ENCODE measurements at places on chromosomes 1 and 21.

GRCh38 chr1:12516741-12517140, 101.3 kb downstream of the DHRS3 start:
- no peak for ATAC-seq

GRCh38 chr1:14067036-14067435, 367.0 kb downstream of the PRDM2 start:
- ATAC-seq, result no peak

DNA sequence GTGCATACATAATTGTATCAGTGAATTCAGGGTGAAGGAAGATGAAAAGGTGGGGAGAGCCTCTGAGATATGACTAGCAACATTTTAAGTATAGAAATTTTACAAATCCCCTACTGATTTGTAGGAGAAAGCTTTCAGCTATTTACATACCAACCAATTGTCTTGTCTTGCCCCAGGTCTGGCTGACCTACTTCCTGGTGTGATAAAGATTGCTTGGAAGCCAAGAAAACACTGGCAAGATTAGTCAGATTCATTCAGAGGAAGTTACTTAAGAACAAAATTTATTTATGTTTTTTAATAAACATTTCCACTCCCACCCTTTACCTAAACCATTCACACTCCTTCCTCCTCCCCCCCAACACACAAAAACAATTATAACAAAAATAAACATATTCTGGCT, 17.5 kb downstream of the PTGS2 start:
- ATAC-seq, result no peak

DNA sequence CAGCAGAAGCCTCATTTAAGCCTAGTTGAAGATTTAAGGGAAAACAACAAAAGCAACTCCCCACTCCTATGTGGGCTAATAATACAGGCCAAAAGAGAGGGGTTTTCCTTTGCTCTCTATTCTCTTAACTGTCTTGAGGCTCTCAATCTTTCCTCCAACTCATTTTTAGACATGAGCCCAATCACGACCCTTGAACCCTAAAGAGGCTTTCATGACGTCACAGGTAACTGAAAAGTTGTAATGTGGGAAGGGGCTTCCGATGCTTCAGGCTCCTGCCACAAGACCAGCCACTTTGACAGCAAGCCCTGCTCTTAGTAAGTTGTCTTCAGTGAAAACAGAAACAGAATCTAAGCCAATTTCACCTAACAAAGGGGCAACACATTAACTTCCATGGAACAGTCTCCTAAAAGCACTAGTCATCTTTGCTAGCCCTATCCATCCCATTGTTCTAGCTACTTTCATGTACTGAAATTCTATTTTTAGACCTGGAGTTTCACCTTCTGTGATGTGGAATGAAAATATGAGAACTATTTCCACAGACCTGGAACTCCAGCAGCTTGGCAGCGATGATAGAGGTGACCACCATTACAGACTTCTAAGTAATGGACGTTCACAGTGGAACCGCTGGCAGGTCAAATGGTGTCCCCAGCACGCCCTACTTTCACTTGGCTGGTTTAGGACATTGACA, 36.3 kb downstream of the GPR161 start:
- ATAC-seq, result no peak

Data from motor neuron (in vitro differentiated cells).